ENCODE measurements at places on chromosomes 1 and 21.

DNA sequence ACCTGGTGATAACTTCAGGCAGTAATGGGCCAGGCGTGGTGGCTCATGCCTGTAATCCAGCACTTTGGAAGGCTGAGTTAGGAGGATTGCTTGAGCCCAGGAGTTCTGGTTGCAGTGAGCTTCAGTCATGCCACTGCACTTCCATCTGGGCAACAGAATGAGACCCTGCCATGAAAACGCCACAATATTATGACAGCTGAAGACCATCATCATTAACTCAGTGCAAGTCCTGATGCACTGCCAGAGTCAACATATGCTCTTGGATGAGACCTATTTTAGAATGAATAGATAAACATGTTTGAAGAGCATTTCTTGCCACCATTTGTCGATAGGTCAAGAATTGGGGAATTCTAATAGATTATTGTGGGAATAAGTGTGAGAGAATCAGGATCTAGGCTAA is 26.4 kb downstream of the HENMT1 start:
- DNase-seq: no peak

GRCh38 chr1:219771080-219771479 is 157.3 kb downstream of the SLC30A10 start:
- no peak for DNase-seq

GRCh38 chr21:34618941-34619340 is 4.0 kb upstream of the RCAN1 start:
- no peak for DNase-seq

DNA sequence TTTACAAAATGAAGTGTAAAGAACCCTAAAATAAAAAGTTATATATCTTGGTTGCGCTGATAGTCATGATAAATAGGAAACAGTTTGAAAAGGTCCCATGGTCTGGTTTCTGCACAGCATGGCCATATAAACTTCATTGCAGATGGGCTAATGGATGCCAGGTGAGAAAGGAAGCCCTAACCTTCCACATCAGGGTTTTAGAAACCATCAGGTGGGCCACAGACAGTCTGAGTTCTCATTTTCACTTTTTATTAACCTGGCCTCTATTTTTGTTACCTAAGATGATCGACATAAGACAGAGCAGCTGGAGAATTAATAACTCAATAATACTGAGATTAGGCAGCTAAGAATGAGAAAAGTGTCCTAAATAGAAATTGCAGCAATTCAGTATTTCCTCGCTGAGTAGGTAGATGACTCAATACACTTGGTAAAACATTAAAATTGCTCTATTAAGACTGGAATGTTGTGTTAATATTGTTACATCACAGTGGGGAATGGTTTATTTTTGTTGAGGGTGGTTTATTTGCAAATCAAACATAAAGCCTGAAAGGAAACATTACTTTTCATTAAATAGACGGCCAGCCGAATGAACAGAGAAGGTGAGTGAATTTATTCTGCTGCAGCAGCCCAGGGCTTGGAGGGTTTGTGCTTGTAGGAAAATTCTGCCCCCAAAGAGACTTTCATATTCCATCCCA is 21.1 kb downstream of the C1orf21 start:
- no peak for DNase-seq

DNA sequence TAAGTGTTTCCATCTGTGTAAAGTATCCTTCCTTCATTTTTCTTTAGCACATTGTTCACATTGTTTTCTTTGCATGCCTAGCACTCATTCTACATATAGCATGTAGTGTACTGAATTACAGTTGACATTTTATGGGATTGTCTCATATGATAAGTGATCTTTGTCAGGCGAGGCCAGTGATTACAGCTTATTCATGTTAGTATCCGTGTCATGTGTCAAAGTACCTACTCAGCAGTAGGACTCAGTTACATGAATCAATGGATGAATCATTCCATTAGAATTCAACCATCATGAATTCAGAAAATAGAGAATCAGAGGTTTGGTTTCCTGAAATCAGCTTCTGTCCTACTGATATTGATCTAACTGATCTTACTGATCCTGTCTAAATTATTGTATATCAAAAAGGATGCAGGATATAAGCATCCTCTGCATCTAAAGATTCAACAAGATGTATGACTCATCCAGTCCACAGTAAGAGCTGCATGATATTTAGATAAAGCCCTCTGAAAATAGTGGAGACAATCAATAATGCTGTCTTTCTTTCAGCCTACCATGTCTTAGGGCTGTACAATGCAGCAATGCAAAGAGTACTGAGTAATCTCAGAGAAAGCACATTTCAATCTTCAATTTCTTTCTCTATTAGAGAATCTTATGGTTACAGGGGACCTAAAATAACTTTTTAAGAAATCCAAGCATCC is 20.7 kb upstream of the HRNR start:
- no peak for DNase-seq

DNA sequence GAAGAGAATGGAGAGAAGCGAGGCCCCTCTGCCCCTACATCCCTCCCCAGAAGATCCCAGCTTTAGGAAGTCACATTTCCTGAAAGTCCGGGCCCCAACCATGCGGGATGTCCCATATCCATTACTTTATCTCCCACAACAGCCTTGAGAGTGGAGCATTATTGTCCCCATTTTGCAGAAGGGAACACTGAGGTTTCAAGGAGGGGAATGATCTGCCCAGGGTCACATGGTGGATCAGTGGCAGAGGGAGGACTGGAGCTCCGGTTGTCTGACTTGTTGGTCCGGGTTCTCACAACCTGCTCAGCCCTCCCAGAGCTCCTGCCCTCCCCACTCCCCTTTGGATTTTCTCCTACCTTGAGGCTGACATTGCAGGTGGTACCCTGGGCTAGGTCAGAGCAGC is 2.2 kb upstream of the CRYBG2 start:
- DNase-seq: no peak

GRCh38 chr1:51218570-51218969 is 17.5 kb upstream of the RNF11 start:
- no peak for DNase-seq

- no peak for DNase-seq
Observed at GRCh38 chr1:240515505-240515904, 96.5 kb downstream of the GREM2 start.

DNA sequence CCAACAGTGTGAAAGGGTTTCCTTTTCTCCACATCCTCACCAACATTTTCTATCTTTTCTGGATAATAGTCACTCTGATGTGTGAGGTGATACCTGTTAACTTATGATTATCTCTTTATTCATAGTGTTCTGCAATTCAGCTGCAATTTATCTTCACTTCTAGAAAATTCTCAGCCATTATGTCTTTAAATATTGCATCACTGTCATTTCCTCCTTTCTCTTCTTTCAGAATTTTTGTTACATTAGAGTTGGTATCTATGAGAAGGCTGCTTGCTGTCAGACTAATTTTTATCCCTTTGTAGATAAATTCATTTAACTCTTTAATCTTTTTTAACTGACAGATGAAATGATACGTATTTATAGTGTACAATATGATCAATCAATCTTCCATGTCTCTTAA is 30.5 kb upstream of the ATF3 start:
- DNase-seq: no peak

Measured in KBM-7 (cell line).